ENCODE measurements at places on chromosomes 5 and 9. TPM values are rescaled to one million over a fixed set of nuclear protein-coding genes. Genes with fewer than 3 reads are reported as not detected.

The SLC23A1 gene
- total RNA-seq = 0.38 TPM

The JAKMIP2 gene
- total RNA-seq = 7.1 TPM

The INSYN2B gene
- not detected for total RNA-seq

DNA sequence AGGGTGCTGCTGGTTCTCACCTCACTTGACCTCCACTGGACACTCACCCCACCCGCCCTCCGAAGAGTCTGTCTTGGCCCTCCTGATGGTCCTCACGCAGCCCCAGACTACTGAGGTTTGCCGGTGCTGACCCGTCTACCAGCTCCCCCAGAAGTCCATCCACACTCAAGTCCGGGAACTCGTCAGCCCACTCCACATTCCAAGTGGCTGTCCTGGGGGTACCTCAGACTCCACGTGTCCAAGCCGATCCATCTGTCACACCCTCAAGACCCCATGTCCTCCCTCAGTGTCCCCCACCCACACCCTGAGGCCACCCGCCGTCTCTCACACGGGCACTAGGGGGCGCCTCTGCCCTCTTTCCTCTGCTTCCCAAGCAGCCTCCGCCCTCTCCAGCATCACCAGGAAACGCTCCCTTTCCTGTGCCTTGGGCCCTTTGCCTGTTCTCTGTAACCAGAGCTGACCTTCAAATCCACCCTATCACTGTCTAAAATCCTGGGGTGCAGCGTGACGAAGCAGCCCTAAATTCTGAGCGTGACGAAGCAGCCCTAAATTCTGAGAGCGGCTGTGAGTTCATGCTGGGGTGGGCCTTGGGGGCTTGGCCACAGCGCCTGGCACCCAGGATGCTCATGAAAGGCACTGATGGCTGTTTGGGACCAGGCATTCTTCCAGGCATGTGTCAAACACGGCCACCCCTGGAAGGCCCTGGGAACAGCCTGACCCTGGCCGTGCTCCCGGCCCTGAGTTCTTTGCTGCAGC lies 95.7 kb downstream of the KCNT1 start:
- no peaks in the 10 kb centered on the region for H3K36me3 ChIP-seq
- peak; percentile 92 for DNase-seq
- H3K27me3 ChIP-seq = no peaks in the 10 kb centered on the region
- no peak overlapping the region for H3K27ac ChIP-seq
- H3K4me1 ChIP-seq = no peaks in the 10 kb centered on the region

- H3K36me3 ChIP-seq = no peaks in the 10 kb centered on the region
- no peak overlapping the region for H3K27ac ChIP-seq
- no peaks in the 10 kb centered on the region for H3K4me1 ChIP-seq
These were observed 586.9 kb downstream of the RAB3C start for GRCh38 chr5:59169768-59170150.

GRCh38 chr5:172771439-172772111 lies 580 bp upstream of the DUSP1 start:
- peak overlapping the region; percentile 92 for H3K27ac ChIP-seq
- no peaks in the 10 kb centered on the region for H3K27me3 ChIP-seq
- H3K4me1 ChIP-seq = peaks cover 4% of the 10 kb centered on the region
- peak overlapping the region; percentile 93 for H3K4me3 ChIP-seq

DNA sequence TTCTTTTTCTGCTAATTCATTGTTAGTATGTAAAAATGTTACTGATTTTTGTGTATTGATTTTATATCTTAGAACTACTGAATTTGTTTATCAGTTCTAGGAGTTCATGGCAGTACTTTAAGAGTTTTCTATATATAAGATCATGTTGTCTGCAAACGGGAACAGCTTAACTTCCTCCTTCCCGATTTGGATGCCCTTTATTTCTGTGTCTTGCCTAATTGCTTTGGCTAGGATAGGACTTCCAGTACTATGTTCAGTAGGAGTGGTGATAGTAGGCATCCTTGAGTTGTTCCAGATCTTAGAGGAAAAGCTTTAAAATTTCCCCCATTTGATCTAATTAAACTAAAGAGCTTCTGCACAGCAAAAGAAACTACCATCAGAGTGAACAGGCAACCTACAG lies 20.1 kb downstream of the RCL1 start:
- no peaks in the 10 kb centered on the region for H3K36me3 ChIP-seq
- no peak overlapping the region for H3K27ac ChIP-seq
- DNase-seq = no peak

The PCDHA10 gene
- 10.2 TPM for total RNA-seq

DNA sequence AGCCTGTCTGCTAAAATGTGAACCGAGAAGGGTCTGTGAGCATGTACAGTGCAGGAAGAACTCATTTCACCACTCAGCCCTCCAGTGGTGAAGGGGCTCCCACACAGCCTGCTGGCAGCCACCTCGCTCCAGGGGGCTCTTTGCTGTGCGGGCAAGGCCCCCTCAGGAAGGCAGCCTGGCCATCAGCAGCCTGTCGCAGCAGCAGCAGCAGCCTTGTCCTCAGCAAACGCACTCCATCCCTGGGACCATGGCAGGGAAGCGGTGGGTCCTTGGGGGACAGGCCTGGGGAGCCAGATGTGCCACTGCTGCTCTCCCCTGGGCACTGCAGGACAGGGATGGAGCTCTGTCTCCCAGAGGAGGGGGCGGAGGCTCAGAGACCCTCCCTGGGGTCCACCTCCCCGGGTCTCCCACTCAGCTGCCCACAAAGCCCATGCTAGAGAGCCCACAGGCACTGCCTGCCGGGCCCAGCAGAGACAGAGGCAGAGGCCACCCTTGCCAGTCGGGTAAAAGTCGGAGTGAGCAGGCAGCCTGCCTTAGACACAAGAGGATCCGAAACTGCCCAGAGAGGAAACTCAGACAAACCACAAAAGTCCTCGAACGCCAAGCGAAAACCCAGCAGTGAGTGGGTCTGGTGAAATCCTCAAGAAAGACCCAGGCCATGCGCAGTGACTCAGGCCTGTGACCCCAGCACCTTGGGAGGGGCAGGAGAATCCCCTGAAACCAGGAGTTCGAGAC lies 8.0 kb downstream of the BRD3 start:
- peak; percentile 47 for DNase-seq
- no peak overlapping the region for H3K27ac ChIP-seq
- no peak overlapping the region for H3K4me3 ChIP-seq
- no peaks in the 10 kb centered on the region for H3K27me3 ChIP-seq
- no peaks in the 10 kb centered on the region for H3K4me1 ChIP-seq

GRCh38 chr5:175257128-175257846 lies 186.7 kb downstream of the DRD1 start:
- no peaks in the 10 kb centered on the region for H3K36me3 ChIP-seq
- DNase-seq = no peak
- no peaks in the 10 kb centered on the region for H3K4me1 ChIP-seq
- H3K27ac ChIP-seq = no peak overlapping the region
- no peak overlapping the region for H3K4me3 ChIP-seq

GRCh38 chr9:95005278-95006143 lies 279.0 kb downstream of the AOPEP start:
- no peaks in the 10 kb centered on the region for H3K36me3 ChIP-seq
- no peak for DNase-seq
- H3K27me3 ChIP-seq = peaks cover 51% of the 10 kb centered on the region
- peak overlapping the region; percentile 74 for H3K4me3 ChIP-seq

Measured in endodermal cell (in vitro differentiated cells).